ENCODE measurements at places on chromosomes 2 and 18.

GRCh38 chr18:78736015-78736690, 243.5 kb upstream of the SALL3 start:
- DNase-seq, result no peak

- DNase-seq, result no peak
These were observed 1132.5 kb upstream of the CELF4 start for GRCh38 chr18:38698088-38698487.

DNA sequence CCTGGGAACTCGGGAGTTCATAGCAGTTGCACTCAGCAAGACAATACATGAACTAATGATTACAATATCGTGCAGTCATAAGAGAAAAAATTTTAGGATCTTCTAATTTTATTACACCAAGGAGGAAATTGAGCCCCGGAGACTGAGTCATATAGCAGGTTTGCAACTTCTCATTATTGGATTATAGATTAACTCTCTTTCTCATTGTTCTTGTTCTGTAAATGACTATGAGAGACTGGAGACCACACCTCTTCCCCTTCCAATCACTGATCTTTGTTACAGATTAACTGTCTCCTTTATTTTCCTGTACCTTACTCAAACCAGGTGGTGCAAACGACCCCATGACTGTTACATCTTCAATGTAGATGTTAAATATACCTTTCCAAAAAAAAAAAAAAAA, 435.8 kb upstream of the DDX18 start:
- no peak for DNase-seq

DNA sequence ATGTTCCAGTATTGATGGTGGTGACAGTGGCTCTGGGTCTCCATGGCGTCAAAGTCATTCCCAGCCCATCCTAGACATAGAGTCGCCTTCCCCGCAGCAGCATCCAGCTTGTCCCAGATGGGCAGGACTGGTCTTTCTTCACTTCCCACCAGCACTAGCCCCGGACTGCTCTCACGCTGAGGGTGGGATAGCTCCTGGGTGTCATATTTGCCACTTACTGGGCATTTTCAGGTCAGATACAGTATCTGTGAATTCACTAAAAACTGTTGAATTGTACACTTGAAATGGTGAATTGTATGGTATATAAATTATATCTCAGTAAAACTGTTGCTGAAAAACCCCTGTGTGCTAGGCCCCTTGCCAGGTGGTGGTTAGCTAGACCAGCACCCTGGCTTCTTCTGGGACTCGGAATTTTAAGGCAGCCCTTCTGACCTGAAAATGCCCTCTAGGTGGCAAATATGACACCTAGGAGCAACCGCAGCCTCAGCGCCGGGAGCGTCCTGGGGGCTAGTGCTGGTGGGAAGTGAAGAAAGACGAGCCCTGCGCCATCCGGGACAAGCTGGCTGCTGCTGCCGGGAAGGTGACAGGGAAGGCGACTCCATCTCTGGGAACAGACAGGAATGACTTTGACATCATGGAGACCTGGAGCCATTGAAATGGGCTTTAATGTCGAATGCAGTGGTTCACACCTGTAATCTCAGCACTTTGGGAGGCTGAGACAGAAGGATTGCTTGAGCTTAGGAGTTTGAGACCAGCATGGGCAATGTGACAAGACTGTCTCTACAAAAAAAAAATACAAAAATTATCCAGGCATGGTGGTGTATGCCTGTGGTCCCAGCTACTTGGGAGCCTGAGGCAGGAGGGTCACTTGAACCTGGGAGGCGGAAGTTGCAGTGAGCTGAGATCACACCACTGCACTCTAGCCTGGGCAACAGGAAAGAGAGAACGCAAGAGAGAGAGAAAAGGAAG, 56.2 kb downstream of the DDX1 start:
- no peak for DNase-seq

GRCh38 chr2:11320698-11321492, 23.5 kb downstream of the ROCK2 start:
- no peak for DNase-seq
